ENCODE measurements at places on chromosomes 4 and X. TPM values are rescaled to one million over a fixed set of nuclear protein-coding genes. Genes with fewer than 3 reads are reported as not detected.

Gene C1QTNF7
- not detected for total RNA-seq

Gene SLITRK4
- not detected for total RNA-seq

Gene SPATA4
- not detected for total RNA-seq

Gene SCML2
- 2.9 TPM for total RNA-seq

All from activated CD8-positive, alpha-beta memory T cell treated with anti-CD3 and anti-CD28 coated beads, Interleukin-2, amount 10 ng/mL, durations not matched to agents 7 days and 5 days (primary cell).